Thoracic aorta endothelial cell (primary cell): ENCODE measurements at places on chromosomes 11 and 22. TPM values are rescaled to one million over a fixed set of nuclear protein-coding genes. Genes with fewer than 3 reads are reported as not detected.

The ART1 gene
- total RNA-seq = not detected in 2 replicates

The ZNF280B gene
- 2.0 and 2.2 TPM in 2 replicates for total RNA-seq

The IGSF9B gene
- total RNA-seq = under 0.01 TPM in 2 replicates

The UFD1 gene
- 112 and 121 TPM in 2 replicates for total RNA-seq

The NECTIN1 gene
- total RNA-seq = 12.4 and 18.9 TPM in 2 replicates
